Fibroblast of skin of scalp (primary cell): ENCODE measurements at places on chromosomes 2 and 18.
A peak's percentile ranks its signal among the peaks of the same experiment; 100 is the strongest.

DNA sequence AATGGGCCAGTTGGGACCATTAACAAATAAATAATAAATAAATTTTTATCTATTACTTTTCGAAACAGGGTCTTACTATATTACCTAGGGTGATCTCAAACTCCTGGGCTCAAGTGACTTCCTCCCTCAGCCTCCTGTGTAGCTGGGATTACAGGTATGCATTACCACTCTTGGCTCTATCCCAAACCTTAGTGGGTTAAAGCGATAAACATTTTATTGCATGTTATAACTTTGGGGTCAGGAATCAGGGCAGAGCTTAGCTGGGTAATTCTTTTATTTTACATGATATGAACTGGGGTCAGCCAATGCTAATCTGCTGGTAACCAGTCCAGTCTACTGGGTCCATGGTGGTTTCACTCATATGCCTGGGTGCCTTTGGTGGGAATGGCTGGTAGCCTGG lies 127.8 kb downstream of the MYO3B start:
- no peak for DNase-seq

DNA sequence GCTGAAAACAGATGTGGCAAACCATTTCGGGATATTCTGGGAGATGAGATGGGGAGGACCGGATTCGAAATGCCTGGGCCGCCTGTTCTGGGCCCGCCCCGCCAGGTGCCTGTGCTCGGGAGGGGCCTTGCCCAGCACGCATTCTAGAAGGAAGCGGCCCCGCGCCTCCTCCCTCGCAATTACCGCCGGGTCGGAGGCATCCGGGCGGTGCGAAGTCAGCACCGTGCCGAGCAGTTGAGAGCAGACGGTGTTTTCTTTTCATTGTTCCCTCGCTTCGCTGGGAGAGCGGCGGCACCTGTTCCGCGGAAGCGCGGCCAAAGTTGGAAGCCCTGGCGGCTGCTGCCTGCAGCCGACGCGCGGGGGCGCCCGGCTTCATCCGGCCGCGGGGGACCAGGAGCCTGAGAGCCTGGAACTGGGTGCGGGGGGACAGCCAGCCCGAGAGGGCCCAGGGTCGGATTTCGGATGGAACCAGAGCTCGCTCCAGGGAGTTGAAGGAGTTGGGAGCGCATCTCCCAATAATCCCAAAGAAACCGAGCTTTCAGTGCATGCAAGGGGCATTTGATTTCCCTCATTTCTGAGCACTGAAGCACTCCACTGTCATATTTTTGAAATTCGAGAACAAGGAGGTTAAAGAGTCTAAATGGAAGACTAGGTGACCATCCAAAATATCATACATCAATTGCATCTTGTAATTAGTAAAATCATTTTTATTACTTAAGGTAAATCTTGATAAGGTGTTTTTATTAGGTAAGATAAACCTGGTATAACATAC lies 241.8 kb upstream of the RAB12 start:
- DNase-seq: no peak

DNA sequence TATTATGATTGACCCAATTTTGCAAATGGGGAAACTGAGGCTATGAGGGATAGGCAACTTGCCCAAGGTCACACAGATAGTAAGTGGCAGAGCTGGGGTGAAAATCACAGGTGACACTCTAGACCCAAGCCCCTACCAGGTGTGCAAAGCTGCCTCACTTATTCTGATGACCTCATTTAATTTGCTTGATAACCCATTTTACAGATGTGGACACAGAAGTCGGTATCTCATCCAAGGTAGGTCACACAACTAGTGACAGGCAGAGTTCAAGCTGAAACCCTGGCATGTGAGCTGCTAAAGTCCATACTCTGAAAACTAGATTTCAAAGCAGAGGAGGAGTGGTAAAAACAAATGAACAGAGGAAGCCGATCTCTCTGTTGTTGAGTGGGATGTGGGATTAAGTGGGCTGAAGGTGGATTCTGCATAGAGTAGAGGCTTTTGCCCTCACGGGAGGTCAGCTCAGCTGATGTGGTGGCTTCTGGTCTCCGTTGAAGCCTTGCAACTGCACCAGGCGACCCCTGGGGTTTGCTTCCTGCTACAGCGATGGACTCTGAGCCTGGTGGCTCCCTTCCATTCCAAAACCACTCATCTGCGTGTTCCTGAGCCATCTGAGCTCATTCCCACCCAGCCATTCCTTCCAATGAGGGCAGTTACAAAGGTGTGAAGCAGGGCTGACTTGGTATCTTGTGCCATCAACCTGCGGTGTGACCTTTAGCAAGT lies 164.3 kb upstream of the FHL2 start:
- no peak for DNase-seq

GRCh38 chr2:186919296-186919695 lies 70.3 kb upstream of the ZSWIM2 start:
- peak; percentile 76 for DNase-seq

- no peak for DNase-seq
These were observed 1025.8 kb upstream of the CNTNAP5 start for GRCh38 chr2:122999258-122999657.

DNA sequence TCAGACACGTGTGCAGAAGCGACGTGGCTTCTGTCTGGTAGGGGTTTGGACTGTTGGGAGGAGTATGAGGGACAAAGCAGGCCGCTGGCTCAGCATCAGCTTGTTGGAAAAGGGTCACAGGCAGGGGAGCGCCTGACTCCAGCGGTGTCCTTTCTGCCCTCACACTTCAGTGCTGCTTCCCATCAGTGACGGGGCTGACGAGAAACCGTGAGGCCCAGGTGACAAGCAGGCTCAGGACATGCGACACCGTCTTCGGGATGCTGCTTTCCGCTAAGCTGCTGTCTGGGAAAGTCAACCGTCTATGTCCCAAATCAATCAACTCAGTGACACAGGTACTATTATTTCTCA lies 90.5 kb downstream of the USP40 start:
- no peak for DNase-seq

- DNase-seq: no peak
These were observed 37.4 kb upstream of the EPAS1 start for GRCh38 chr2:46259777-46260168.

DNA sequence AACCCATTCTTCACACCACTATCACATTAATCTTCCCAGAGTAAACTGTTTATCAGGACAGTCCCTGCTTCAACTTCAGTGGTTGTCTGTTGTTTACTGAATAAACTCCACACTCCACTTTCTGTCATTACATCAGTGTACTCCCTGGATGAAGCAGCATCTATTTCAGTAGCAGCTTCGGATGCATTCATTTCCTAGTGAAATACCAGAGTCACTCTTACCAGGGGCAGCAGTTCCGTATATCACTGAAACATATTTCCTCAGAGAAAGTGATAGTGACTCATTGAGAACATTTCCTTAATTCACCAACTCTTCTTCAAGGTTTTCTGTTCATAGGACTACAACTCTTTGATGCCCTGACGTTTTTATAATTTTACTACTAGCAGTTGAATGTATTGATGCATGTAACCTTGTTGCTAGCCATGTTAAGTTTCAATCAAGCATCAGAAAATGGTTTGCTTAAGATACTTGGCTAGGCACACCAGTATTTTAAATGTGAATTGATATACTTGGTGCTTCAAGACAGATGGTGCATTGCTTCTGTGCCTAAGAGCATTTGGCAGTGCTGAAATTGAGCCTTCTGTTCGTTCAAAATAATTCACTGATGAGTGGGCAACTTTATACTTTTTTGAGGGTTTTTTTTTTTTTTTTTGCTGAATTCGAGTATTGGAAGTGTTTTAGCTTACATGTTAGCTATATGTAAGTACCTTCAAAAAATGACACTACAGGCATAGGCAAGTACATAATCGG lies 92.3 kb downstream of the UBE2E3 start:
- DNase-seq: no peak

DNA sequence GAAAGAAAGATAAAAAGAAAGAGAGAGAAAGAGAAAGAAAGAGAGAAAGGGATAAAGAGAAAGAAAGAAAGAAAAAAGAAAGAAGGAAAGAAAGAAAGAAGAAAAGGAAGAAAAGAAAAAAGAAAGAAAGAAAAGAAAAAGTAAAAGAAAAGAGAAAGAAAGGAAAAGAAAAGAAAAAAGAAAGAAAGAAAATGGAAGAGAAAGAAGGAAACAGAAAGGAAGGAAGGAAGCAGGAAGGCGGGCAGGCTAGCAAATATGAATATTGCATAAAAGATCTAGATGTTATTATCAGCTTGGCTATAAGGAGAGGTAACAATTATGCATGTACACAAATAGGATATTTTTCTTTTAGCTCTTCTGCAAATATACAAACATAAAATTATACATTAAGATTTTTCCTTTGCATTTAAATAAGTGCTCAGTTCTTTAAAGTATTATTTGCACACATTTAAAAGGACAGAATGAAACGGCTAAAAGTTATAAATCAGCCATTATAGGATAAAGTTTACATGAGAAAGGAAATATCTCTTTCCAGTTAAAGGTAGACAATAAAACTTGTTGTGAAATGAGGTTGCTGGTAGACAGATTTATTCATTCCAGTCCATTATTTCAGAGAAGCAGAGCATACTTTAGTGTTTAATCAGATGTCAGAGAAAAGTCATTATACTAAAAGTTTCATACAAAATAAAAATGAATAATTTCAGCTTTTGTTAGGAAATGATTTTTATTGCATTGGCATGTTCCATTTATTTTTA lies 511.4 kb downstream of the KCNJ3 start:
- no peak for DNase-seq

- DNase-seq: no peak
These were observed 2.4 kb downstream of the PAIP2B start for GRCh38 chr2:71224457-71224856.

- DNase-seq: no peak
These were observed 179.6 kb downstream of the INO80D start for GRCh38 chr2:205906419-205906818.

DNA sequence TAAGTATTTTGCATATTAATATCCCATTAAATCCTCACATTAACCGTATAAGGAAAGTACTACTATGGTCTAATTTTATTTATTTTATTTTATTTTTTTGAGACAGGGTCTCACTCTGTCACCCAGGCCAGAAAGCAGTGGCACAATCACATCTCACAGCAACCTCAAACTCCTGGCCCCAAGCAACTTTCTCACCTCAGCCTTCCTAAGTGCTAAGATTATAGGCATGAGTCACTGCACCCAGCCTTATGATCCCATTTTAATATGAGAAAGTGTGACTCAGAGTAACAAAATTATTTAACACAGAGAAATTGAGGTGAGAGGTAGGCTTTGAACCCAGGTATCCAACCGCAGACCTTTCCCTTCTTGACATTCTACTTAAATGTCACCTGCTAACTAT lies 330.0 kb upstream of the POU3F3 start:
- DNase-seq: no peak

DNA sequence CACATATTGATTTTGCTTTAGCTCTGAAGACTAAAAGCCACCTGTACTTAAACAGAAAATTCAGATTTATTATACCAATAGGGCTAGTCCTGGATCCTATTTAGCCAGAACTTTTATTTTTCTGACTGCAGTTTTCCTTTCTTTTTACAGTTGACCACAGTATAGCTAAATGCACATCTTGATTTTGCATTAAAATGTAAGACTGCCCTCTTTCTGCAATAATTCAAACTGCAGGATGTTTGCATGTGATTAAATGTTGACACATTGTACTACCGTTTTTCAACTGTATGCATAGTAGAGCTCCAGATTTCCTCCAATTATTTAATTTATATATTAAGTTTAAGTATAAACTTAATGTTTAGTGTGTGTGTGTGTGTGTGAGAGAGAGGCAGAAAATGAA lies 1262.9 kb downstream of the SUCLG1 start:
- peak; percentile 73 for DNase-seq

DNA sequence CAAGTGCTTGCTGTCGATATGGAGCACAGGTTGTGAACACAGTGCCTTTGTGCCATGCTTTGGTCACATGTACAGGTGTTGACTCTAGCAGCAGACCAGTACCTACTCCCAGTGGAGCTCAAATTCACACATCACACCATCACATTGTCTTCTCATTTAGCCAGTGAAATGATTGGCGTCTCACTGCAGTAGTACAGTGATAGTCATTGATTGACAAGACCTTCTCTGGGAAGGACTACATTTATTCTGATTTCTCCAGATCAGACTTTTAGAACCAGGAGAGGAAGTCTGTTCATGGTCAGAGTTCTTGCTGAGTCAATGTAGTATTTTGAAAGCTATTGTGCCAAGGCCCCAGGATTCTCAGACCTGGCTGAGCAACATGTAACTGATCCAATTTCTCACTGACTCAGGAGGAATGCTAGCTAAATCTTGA lies 75.2 kb downstream of the FMNL2 start:
- no peak for DNase-seq

- DNase-seq: no peak
These were observed 14.9 kb downstream of the HJURP start for GRCh38 chr2:233839447-233839820.

DNA sequence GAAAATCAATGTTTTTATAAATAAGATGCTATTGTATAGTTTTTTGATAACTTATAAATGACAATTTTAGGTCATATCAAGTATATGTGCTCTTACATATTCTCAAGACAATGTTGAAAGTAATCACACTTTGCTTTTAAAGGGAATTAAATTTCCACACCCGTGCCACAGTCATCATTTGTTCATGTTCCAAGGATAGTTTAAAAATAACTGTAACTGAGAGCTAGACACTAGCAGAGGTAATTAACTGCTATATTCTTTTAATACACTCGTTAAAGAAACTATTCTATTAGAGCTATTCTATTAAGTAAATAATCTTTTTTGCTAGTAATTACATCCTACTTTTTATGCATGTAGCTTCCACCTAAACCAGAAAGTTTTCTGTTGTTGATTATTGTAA lies 18.0 kb downstream of the GEN1 start:
- no peak for DNase-seq

DNA sequence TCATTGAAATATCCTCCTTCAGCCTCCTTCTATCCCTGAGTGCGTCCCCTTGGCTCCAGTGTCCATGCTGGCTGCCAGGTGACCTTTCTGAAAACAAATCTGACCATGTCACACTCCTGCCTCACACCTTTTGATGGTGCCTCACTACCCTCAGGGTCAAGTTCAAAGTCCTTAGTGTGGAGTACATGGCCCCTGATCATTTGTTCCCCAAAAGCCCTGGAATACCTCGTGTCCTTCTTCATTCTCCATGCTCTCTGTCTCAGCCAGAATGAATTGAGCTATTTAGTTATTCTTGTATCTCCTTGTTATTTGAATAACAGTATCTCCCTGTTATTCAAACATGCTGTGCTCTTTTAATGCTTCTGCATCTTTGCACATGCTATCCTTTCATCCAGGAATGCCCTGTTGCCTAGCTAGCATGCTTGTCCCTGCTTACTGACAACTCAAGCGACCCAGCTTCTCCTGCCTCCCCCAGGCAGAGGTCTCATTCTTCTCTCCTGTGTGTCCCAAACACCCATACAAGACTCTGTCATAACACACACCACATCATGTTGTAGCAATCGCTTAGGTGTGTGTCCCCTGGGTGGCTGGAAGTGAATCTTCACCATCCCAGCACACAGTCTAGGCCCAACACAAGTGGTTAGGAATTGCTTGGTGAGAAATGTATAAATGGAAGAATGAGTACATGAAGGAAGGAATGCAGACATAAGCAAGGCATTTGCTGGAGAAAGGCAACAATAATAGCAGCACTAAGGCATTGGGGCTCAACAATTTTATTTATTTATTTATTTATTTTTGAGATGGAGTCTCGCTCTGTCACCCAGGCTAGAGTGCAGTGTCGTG lies 144.0 kb downstream of the DDX1 start:
- no peak for DNase-seq

GRCh38 chr18:11516751-11517503 lies 92.5 kb upstream of the SLC35G4 start:
- no peak for DNase-seq
